ELR (cell line): ENCODE measurements at places on chromosomes 5 and 9.

- no peak for DNase-seq
Observed at GRCh38 chr5:173884402-173885053, 3.6 kb upstream of the CPEB4 start.

GRCh38 chr9:120698766-120699165, 15.5 kb downstream of the MEGF9 start:
- no peak for DNase-seq

DNA sequence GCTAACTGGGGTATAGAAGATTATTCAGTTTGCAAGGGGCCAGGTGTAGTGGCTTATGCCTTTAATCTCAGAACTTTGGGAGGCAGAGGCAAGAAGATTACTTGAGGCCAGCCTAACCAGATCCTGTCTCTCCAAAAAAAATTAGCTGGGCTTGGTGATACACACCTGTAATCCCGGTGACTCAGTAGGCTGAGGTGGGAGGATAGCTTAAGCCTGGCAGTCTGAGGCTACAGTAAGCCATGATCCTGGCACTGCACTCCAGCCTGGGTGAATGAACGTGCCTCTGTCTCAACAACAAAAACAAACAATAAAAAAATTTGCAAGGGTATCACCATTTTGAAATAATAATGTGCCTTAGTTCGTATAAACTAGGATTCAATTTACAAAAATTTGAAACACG, 51.3 kb downstream of the BAAT start:
- DNase-seq = no peak

DNA sequence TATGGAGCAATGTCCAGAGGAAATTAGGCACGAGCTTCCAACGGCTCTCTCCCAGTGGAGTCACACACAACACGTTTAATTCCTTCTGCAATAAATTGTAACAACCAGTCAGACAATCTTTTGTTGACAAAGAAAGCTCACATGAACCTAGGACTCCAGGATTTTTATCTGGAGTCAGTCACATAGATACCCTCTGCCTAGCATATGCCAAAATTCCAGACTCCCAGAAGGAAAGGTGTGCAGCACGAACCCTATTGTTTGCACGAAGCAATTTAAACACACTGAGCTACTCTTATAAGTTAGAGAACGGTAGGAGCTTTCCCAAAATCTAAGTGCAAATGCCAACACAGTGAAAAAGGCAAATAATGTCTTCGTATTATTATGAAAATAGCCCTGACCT, 67.1 kb downstream of the TEX10 start:
- DNase-seq = no peak

GRCh38 chr5:121105921-121106320, 641.8 kb downstream of the PRR16 start:
- DNase-seq = no peak

DNA sequence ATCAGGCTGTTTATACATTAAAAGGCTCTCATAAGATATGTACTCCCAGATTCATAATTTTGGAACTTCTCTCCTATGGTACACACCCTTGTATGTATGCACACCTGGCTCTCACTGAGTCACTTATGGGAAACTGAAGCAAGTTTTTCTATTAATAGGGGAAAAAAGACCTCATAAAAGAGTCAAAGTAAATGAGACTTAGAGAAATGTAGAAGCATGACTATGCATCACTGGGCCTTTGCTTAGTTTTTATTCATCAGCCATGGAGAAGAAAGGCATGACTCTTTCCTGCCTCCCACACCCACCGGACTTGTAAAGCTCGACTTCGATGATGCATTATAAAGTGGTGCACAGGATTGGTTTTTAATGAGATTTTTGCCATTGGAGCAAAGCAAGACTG, 28.2 kb downstream of the MTAP start:
- peak; percentile 38 for DNase-seq
